GM04504 (cell line): ENCODE measurements at places on chromosomes 16 and 17.
A peak's percentile ranks its signal among the peaks of the same experiment; 100 is the strongest.

DNA sequence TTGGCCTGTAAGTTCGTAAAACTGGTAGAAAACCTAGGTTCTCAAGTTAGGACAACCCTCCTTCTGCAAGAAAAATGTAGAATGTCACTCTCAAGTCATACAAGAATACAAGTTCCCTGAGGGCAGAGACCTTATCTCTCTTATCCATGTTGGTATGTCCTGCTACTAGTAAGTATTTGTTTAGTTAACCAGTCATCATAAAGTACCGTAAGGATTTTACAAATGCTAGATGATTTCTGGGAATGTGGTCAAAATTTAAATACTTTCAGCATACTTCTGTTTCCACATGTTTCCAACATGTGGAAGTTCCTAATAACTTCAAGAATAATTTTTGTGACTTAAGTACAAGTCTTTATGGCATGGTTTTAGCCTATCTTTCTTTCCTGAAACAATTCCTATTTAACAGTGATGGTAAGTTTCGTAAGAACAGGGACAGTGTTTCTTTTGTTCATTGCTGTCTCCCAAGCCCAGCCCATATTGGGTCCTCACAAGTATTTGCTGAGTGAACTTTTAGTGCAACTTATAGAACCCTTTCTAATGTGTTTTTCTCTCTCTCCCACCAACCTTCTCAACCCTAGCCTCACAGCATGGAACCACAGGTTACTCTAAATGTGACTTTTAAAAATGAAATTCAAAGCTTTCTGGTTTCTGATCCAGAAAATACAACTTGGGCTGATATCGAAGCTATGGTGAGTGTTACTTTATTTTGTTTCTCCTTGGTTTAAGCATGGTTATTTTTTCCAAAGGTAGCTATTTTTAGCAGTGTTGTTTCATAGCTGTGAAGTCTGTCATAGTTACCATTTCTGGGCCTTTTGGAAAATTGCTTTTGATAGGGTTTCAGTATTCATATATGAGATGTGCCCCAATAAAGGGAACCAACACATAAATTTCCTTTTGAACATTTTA is 4.5 kb downstream of the NBR1 start:
- peak; percentile 60 for DNase-seq

GRCh38 chr16:9463461-9463860 is 372.0 kb downstream of the HAPSTR1 start:
- DNase-seq: no peak

- no peak for DNase-seq
Observed at GRCh38 chr16:83935858-83936255, 17.2 kb upstream of the OSGIN1 start.

GRCh38 chr17:76427501-76428231 is 25.3 kb downstream of the UBE2O start:
- no peak for DNase-seq

DNA sequence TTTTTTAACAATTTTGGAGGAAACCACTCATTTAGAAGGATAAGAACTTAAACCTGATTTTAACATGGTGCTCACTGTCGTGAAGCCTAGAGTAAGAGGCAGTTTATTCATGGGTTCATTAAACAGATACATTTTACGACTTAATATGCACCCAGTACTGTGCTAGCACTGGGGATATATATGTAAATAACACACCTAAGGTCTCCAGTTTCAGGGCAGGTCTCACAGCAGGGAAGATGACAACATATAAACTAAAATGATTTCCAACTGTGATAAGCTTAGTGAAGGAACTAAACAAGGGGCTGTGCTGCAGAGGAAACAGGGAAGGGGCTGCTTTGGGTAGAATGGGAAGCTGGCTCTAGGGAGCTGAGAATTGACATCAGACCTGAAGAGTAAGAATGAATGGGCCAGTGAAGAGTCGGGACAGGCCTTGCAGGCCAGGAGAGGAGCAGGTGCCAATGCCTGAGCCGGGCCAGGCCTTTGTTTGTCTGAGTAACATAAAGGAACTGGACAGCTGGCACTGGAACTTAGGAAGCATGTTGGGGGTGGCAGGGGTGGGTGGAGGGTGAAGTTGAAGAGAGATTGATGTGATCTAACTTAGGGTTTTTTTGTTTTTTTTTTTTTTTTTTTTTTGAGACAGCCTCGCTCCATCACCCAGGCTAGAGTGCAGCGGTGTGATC is 12.1 kb downstream of the NT5M start:
- DNase-seq: no peak

DNA sequence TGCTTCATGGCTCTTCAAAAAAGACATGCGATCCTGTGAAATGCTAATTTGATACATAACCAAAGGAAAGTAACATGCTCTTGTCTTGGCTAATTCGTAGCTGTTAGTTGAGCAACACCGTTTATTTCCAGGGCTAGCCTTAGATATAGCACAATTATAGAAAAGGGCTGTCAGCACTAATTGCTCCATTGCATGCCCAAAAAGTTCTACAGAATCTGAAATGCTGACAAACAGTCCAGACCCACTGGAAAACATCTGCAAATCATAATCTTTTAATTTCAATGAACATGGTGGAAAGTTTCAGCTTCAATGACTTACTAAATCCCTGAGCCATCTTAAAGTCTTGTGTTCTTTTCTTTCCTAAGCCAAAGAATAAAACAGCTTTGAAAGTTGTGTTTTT is 42.9 kb upstream of the NUDT7 start:
- no peak for DNase-seq

- no peak for DNase-seq
Observed at GRCh38 chr17:15109608-15110007, 155.5 kb downstream of the PMP22 start.
